ENCODE measurements at places on chromosomes 11 and 22. TPM values are rescaled to one million over a fixed set of nuclear protein-coding genes. Genes with fewer than 3 reads are reported as not detected.

- H3K4me1 ChIP-seq, result no peaks in the 10 kb centered on the region
- H3K27ac ChIP-seq, result no peak overlapping the region
- H3K4me3 ChIP-seq, result no peak overlapping the region
- no peaks in the 10 kb centered on the region for H3K36me3 ChIP-seq
- H3K27me3 ChIP-seq, result no peaks in the 10 kb centered on the region
Measured at GRCh38 chr11:9276571-9276970, 11.4 kb upstream of the DENND5A start.

GRCh38 chr11:3644817-3645235 is at the start of gene ART1:
TSS of gene ART1 (plus strand) at chr11:3645128. CDS start at chr11:3659214, 14,086 bp downstream.
- no peak for DNase-seq
- no peak within 1 kb of the TSS for H3K4me3 ChIP-seq
- H3K27ac ChIP-seq, result no peak within 1 kb of the TSS

DNA sequence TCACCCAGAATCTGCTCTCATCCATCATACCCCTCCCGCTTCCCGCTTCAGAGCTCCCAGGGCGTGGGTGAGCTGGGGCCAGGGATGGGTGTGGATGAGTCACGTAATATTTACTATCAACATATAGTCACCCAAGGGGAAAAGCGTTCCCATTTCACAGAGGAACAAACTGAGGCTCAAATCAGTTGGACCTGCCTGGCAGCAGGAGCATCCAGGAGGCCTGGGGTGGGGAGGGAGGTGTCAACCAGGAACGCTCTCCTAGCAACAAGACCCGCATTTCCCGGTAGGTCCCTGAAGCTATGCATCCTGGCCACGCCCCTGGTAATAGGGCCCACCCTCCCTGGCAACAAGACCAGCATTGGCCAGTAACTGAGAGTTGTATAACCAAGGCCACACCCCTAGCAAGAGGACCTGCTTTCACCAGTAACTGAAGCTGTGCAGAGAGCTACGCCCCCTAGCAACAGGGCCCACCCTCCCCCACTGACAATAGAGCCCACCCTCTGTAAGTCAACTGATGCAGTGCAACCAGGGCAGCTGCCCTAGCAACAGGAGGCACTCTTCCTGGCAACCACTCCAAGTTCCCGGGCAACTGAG is 32.7 kb upstream of the TXNRD2 start:
- H3K4me3 ChIP-seq, result no peak overlapping the region
- H3K27me3 ChIP-seq, result no peaks in the 10 kb centered on the region
- peaks cover 17% of the 10 kb centered on the region for H3K4me1 ChIP-seq
- H3K36me3 ChIP-seq, result no peaks in the 10 kb centered on the region

The SMIM35 gene
- not detected for total RNA-seq

- DNase-seq, result no peak
- H3K36me3 ChIP-seq, result no peaks in the 10 kb centered on the region
- peaks cover 95% of the 10 kb centered on the region for H3K27me3 ChIP-seq
- H3K27ac ChIP-seq, result no peak overlapping the region
- H3K4me3 ChIP-seq, result no peak overlapping the region
- no peaks in the 10 kb centered on the region for H3K4me1 ChIP-seq
Measured at GRCh38 chr11:117872420-117872961, 4.0 kb downstream of the FXYD6 start.

GRCh38 chr22:29209624-29209929 is 3.9 kb downstream of the EMID1 start:
- no peaks in the 10 kb centered on the region for H3K4me1 ChIP-seq
- DNase-seq, result no peak
- no peak overlapping the region for H3K27ac ChIP-seq
- H3K36me3 ChIP-seq, result no peaks in the 10 kb centered on the region

DNA sequence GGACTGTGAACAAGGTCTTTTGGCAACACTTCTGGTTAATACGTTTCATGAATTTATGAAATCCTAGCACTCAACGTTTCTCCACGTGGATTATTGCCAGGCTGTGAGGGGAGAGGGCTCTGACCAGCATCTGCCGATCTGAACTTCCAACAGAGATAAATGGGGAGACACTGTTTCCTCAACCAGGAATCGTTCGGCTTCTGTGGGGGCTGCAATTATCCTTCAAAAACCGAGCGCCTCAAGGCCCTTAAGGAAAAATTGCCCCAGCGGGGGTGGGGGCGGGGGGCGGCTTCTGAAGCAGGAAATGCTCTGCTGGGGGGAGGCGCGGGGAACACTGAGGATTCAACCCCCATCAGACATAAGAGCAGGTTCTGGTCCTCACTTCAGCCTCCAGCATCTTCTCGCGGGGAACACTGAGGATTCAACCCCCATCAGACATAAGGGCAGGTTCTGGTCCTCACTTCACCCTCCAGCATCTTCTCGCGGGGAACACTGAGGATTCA is 155.6 kb downstream of the BRD1 start:
- H3K27me3 ChIP-seq, result peaks cover 80% of the 10 kb centered on the region
- no peaks in the 10 kb centered on the region for H3K36me3 ChIP-seq
- no peak overlapping the region for H3K4me3 ChIP-seq

GRCh38 chr11:68099474-68100405 is 21.4 kb downstream of the CHKA start:
- H3K27ac ChIP-seq, result peak overlapping the region; percentile 39
- no peak for DNase-seq
- H3K27me3 ChIP-seq, result no peaks in the 10 kb centered on the region
- peaks cover 13% of the 10 kb centered on the region for H3K36me3 ChIP-seq

DNA sequence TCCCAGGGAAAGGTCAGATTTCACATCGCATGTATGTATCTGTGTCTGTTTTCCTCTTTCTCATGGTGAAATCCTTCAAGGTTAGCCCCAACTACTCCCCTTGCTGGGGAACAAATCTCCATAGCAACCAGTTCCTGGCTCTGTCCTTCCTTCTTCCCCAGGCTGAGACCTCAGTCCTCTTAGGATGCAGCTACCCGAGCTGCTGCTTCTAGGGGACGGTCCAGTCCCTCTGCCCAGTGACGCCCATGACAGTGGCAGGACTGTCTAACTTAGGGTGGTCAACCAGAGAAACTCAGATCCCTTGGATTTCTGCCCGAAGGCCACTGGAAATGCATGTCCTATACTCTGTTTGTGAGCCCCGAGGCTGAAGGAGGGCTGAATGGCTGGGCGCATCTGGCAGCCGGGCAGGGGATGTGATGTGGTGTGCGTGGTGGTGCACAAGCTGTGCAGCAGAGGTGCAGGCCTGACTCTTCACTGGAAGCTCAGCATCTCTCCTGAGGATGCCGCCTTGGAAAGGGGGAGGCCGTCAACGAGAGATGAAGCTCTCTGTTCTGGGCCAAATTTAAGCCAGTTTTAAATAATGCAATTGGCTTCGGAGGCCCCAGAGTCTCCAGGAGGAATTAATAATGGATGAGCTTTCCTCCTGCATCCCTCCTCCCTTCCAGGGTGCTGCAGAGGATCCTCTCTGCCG is 118.7 kb upstream of the B3GAT1 start:
- no peak overlapping the region for H3K27ac ChIP-seq
- no peaks in the 10 kb centered on the region for H3K4me1 ChIP-seq
- DNase-seq, result no peak

DNA sequence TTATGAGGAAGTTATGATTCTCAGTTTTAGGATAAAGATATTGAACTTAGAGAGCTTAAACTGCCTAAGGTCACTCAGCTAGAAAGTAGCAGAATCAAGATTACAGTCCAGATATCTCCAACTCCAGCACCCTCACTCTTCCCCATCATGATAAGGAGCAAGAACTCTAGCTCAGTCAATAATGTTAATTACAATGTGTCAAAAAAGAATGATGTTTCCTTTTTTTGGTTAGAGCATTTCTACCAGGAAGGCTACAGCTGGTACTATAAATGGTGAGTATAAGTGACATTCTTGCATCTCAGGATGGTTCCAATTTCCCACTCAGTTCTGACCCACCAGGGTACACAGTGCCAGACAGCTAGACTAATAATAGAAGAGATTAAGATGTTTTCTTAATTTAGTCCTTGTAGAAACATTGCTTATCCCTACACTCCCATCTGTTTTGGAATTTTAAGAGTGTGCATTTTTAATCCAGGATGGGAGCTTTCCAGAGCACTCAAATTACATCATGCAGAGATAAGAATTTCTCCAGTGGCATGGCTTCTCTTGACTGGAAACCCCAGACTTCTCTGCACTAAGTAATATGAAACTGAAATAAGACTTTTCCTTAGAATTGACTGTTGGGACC is 21.6 kb upstream of the BBOX1 start:
- H3K4me3 ChIP-seq, result no peak overlapping the region
- H3K27ac ChIP-seq, result no peak overlapping the region
- no peaks in the 10 kb centered on the region for H3K27me3 ChIP-seq
- no peaks in the 10 kb centered on the region for H3K4me1 ChIP-seq
- H3K36me3 ChIP-seq, result no peaks in the 10 kb centered on the region

GRCh38 chr11:61630089-61630488 is 49.2 kb upstream of the SYT7 start:
- H3K4me3 ChIP-seq, result no peak overlapping the region
- H3K4me1 ChIP-seq, result peaks cover 30% of the 10 kb centered on the region
- H3K27ac ChIP-seq, result no peak overlapping the region

The OR8D4 gene
- not detected for total RNA-seq

DNA sequence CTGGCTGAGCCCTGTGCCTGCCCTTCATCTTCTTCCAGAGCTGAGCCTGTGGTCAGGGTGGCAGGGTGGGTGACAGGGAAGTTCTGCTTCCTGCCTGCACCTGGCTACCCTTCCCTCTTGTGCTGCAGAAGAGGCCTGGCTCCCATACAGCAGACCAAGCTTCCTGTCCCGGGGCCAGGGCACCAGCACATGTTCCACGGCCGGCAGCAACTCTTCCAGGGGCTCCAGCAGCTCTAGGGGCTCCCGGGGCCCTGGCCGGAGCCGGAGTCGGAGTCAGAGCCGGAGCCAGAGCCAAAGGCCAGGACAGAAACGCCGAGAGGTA is 15.0 kb downstream of the ROBO3 start:
- DNase-seq, result no peak
- no peaks in the 10 kb centered on the region for H3K36me3 ChIP-seq
- H3K4me3 ChIP-seq, result no peak overlapping the region
- no peak overlapping the region for H3K27ac ChIP-seq
- peaks cover 43% of the 10 kb centered on the region for H3K27me3 ChIP-seq

DNA sequence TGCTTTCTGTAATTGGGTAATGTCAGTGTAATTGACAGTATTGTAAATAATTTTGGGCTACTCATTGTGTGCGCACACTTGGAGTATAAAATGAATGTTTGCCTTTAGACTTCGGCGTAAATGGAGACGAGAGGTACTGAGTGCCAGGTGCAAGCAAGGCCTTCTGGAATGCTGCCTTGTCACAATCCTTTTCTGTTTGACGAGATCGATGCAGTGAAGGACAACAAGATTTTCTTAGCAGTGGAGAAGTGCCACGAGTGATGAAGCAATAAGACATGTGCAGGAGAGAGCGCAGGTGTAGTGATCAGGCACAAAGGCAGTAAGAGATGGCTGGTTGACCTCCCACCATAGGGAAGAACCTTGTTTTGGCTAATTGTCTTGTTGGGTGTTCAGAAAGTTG is 67.5 kb downstream of the DDX10 start:
- peaks cover 7% of the 10 kb centered on the region for H3K36me3 ChIP-seq
- DNase-seq, result no peak
- H3K4me3 ChIP-seq, result no peak overlapping the region
- 0 out of 2 replicates have a peak, but pooled peaks cover 9% of the 10 kb centered on the region for H3K4me1 ChIP-seq
- no peaks in the 10 kb centered on the region for H3K27me3 ChIP-seq

The MLC1 gene
- not detected for total RNA-seq

GRCh38 chr11:33875621-33876294 is 16.1 kb downstream of the LMO2 start:
- no peaks in the 10 kb centered on the region for H3K4me1 ChIP-seq
- H3K4me3 ChIP-seq, result no peak overlapping the region
- no peaks in the 10 kb centered on the region for H3K36me3 ChIP-seq
- H3K27ac ChIP-seq, result no peak overlapping the region

GRCh38 chr22:19120829-19121630 is 1.2 kb downstream of the DGCR2 start:
- DNase-seq, result peak; percentile 71
- peaks cover 15% of the 10 kb centered on the region for H3K4me1 ChIP-seq
- no peaks in the 10 kb centered on the region for H3K36me3 ChIP-seq
- H3K27me3 ChIP-seq, result no peaks in the 10 kb centered on the region
- peak overlapping the region; percentile 53 for H3K27ac ChIP-seq

The DEFB131B gene
- not detected for total RNA-seq

The DRD4 gene
- 1.4 TPM for total RNA-seq

The CRYBB2 gene
- total RNA-seq, result 1.0 TPM

DNA sequence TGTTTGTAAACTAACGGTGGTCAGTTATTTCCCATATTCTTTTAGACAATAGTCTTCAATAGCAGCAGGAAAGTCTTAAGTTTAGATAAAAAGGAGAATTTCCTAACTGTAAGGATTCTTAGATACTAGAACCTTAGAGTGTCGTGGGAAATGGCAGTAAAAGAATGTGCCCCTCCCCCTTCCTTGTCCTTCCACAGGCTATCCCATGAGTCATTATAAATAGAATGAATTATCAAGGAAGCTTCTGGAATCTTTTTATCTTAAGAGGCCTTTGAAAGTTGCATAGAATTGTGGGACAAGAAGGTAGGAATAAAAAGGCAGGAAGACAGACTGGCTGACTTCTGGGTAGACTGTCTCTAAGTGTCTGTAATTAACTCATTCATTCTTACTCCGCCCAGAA is 165.2 kb upstream of the TBCEL start:
- peaks cover 14% of the 10 kb centered on the region for H3K4me1 ChIP-seq
- H3K4me3 ChIP-seq, result no peak overlapping the region
- DNase-seq, result no peak
- H3K36me3 ChIP-seq, result no peaks in the 10 kb centered on the region

DNA sequence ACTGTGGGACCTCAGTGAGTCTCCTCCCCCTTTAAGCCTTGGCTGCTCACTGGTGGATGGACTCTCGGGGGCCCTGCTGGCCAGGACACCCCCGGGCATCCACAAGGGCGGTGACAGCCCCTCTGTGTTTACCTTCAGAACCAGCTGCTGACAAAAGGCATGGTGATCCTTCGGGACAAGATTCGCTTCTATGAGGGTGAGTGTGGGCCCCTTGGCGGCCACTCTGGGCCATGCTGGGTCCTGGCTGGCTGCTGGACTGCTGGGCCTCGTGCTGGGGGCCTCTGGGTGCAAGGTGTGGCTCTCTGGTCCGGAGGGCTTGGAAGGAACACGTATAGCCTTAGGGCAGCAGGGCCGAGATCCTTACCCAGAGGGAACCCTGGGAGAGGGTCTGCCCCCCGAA is 24.4 kb downstream of the PRR5 start:
- no peaks in the 10 kb centered on the region for H3K4me1 ChIP-seq
- DNase-seq, result no peak
- H3K4me3 ChIP-seq, result no peak overlapping the region
- no peaks in the 10 kb centered on the region for H3K27me3 ChIP-seq
- H3K36me3 ChIP-seq, result no peaks in the 10 kb centered on the region

DNA sequence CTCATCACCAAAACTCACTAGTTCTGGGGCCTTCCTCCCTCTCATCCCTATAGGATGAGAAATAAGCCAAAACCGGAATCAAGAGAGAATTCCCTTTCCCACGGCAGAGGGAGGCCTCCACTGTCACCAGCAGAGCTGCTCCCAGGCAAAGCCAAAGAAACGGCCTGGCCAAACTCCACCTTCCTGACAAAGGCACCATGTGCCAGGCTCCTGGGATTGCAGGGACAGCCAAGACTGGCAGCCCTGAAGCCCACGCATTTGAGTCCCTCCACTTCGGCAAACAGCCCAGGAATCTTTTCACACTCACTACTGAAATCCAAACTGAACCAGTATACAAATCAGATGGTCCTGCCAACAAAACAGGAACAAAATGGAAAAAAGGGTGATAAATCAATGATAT is 6.1 kb downstream of the SMCO4 start:
- H3K4me3 ChIP-seq, result no peak overlapping the region
- H3K27ac ChIP-seq, result no peak overlapping the region
- DNase-seq, result no peak
- peaks cover 7% of the 10 kb centered on the region for H3K4me1 ChIP-seq
- no peaks in the 10 kb centered on the region for H3K27me3 ChIP-seq

The P4HA3 gene
- total RNA-seq, result 0.22 TPM

- no peaks in the 10 kb centered on the region for H3K27me3 ChIP-seq
- H3K4me1 ChIP-seq, result peaks cover 20% of the 10 kb centered on the region
- no peak overlapping the region for H3K4me3 ChIP-seq
- H3K27ac ChIP-seq, result no peak overlapping the region
- no peaks in the 10 kb centered on the region for H3K36me3 ChIP-seq
- no peak for DNase-seq
Measured at GRCh38 chr11:93935826-93936225, 85.3 kb upstream of the HEPHL1 start.

Measured in PC-9 (cell line).